ENCODE measurements at places on chromosomes 13 and 19.

DNA sequence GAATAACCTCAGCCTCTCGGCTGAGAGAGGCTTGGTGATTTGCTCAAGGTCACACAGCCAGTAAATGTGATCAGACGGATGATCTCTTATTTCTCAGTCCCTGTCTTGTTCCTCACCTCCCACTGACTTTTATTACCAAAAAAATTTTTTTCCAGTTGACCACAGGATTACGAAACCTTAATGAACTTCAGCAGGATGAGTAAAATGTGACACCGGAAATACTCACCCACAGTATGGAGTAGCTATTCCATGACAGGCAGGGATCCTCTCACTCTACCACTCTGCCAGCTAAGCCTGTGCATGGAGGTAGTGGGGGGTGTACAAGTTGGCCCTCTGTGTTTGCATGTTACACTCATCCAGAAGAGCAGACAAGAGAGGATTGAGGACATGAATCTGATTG is 916.4 kb downstream of the UQCRFS1 start:
- no peak for DNase-seq

DNA sequence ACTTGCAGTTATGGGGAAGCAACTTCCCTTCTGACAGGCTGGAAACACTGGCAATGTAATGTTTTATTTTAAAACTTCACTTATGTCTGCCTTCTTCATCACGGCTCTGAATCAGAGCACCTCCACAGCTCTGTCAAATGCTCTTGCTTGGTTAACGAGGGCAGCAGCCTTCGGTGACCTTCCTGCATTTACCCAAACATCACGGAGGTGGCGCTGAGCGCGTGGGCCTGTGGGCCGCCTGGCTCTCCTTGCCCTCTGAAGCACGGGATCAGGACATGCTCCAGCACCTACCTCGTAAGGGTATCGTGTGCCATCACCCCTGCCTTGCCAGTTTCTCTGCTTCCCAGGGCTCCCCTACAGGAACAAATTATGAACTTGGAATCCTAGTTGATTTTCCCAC is 310.0 kb downstream of the TEX29 start:
- no peak for DNase-seq

GRCh38 chr13:21759463-21759862 is 88.6 kb downstream of the FGF9 start:
- no peak for DNase-seq

GRCh38 chr19:58450856-58451357 is 515 bp upstream of the ZNF324B start:
- no peak for DNase-seq

DNA sequence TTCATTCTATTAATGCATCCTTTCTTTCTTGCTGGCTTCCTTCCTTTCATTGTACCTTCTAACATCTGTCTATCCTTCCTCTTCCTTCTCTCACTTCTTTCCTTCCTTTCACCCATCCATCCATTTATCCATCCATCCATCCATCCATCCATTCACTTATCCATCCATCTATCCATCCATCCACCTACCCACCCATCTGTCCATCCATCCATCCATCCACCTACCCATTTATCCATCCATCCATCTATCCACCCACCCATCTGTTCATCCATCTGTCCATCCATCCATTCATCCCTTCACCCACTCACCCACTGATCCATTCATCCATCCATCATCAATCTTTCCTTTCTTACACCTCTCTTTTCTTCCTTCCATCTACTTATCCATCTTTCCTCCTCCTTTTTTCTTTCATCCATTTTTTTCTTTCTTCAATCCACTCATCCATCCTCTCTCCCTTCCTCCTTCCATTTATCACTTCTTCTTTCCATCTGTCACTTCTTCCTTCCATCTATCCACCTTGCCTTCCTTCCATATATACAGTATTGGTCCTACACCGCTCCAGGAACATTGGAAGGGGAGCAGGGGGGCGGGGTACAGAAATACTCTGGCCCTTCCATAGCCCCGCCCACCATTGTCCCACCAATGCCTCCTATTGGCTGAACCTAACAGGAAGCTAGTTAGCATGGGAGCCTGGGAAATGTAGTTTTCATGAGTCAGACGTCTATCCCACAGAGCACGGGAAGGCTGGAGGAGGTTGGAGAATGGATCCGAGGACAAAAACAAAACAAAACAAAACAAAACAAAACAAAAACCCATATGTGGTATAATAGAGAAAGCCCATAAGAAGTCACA is 45.9 kb downstream of the MBD3L1 start:
- no peak for DNase-seq

DNA sequence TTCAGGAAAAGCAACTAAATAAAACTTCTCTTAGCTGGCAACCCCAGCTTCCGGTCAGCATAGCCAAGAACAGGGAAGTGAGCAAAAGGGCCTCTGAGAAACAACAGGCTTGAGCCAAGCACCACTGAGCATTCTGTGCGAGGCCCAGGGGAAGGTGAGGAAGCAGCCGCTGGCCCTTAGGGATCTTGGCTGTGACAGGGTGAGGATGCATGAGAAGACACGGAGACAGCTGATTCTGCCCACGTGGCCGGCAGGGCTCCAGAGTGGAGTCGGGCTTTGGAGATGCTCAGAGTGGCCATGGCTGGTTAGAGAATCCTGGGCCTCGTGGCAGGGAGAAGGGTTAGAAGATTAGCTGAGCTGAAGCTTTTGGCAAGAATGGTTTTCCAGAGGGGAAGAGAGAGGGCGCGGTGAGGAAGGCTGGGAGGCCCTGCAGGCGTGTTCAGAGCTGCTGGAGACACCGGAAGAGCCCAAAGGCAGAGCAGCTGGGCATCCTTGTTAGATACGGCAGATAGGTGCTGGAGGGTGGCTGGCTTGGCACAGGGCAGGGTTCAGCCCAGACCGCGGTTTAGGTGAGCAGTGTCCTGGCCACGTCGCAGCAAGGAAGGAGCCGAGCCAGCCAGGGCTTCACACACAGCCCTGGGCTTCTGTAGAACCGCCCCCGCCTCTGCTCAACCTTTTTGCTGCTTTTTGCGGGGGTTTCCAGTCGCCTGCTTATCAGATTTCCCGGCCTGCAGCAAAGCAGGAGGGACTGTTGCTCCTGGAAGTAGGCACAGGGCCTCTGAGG is 17.3 kb downstream of the UPF1 start:
- DNase-seq: no peak

Data from activated naive CD4-positive, alpha-beta T cell treated with anti-CD3 and anti-CD28 coated beads for 36 hours (primary cell).